NK-92 treated with Interleukin-12 subunit alpha and Interleukin-12 subunit beta, amount 100 ng/mL, for 24 hours (cell line): ENCODE measurements at places on chromosomes 2 and 18.

DNA sequence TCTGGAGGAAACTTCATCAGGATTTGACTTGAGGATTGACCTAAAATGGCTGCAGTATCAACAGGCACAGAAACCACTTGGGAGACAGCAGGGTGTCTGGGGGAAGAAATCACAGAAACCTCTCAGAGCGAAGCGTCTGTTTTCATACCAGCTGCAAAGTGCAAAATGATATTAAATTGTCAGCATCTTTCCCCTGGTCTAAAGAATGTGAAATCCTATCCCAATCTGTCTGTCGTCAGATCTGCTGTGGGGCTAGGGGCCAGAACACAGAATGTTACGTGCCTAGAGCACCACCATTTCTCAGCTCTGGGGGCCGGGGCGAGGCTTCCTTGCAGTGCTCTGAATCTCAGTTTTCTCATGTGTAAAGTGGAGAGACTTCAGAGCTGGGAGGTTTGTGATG, 54.1 kb upstream of the MYCN start:
- DNase-seq = no peak

GRCh38 chr18:21341141-21341540, 99.1 kb downstream of the GREB1L start:
- DNase-seq = no peak

DNA sequence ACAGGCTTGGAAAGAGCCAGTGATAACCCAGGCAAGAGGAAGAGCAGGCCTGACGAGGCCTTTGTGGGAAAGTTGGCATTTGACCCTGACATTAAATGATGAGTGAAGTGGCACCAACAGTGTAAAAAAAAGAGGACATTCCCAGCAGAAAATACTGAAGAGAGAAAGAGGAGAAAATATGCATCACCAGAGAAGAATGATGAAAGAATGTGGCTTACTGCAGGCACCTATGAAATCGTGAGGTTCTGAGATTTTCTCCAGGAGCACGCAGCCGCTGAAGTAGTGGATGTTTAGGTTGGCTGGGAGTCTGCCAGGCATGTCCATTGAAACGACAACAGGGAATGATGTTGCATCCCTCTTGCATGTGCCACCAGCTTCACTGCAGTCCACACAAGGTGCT, 13.8 kb downstream of the EHD3 start:
- DNase-seq = no peak

DNA sequence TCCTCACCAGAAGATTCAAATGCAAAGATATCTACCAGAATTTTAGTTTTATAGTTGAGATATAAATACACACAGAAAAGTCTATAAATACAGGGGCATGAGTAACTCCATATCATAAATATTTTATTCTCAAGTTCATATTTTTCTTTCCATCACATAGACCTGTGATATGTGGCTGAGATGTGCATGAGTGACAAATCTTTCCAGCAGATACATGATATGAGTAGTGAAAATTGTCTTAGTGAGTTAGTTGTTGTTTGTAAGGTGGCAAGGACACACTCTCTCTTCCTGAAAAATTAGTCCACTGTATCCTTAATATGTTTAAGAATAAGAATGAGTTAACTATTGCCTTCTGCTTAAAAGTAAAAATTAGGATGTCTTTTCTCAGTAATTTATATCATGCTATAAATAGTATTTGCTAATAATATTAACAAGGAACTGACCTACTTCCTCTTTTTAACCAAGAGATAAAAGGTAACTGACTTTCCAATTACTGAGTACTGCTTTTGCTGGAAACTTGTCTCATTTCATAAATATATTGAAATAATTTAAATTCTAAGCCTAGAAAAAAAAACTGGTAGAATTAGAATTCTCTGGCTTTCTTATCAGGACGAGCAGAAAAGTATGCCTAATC, 85.2 kb upstream of the SESTD1 start:
- DNase-seq = no peak

DNA sequence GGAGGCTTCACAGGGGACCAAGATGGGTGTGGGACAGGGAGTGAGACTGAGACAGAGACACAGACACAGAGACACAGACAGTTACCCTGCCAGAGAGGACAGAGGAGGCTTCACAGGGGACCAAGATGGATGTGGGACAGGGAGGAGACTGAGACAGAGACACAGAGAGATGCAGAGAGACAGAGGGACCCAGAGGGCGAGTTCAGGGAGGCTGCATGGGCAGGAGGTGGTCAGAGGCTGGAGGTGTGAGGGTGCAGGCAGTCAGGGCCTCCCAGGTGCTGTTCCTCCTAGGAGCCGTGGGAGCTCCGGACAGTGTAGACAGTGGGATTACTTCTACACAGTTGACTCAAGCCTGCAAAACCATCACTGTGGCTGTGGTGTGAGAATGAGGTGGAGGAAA, 206.2 kb upstream of the PXDN start:
- no peak for DNase-seq

- no peak for DNase-seq
Measured at GRCh38 chr2:232120911-232121310, 159.4 kb downstream of the DIS3L2 start.

- DNase-seq = peak; percentile 6
Measured at GRCh38 chr2:67255933-67256615, 141.1 kb upstream of the ETAA1 start.

DNA sequence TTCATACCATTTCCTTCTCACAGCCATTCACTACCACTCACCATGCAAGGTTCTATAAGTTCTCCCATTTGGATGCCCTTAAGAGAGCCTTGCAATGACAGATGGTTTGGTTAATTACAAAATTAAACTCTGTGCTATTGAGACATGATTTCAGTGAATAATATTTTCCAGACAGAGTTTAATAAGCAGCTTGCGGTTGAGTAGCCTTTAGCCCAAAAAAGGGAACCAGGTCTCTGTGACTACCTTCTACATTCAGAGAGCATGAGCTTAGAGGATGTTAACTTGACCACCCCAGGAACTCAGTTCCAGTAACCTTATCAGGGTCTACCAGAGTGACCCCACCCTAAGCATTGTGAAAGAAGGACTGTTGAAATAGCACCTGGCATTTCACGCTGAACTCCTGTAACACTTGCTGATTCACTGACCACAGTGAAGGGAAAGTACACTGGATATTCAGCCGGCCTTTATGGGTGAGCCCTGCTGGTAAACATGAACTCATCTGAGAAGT, 1173.1 kb upstream of the ZEB2 start:
- DNase-seq = peak; percentile 5

- no peak for DNase-seq
Measured at GRCh38 chr18:2143636-2144035, 427.7 kb downstream of the METTL4 start.

- DNase-seq = no peak
Measured at GRCh38 chr18:47680488-47680887, 250.0 kb downstream of the SMAD2 start.

DNA sequence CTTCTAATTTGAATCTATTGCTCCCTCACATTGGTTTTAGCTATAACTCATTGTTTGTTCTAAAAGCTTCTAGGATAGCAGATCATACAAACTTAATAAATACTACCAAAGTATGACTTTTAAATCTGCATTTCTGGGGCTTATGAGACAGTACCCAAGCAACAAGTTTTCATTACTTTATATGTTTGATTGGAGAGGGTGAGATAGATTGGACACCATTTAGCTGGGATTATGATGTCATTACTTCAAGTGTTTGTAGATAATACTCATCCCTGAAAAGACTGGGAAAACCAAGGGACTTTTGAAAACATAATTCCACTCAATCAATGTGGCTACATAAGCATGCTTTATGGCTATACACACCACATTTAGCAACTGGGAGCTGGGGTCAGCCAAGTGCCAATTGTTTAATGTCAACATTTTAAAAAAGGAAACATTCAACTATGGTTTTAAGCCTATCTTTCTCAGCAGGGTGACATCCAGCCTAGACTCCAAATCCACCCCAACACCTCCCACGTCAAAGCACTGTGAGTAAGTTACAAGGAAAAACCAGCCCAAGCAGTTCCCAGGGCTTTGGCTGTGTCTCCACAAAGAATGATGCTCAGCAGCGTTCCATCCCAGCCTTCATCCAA, 119.9 kb downstream of the ETAA1 start:
- no peak for DNase-seq

GRCh38 chr2:12731701-12732280, 15.1 kb downstream of the TRIB2 start:
- no peak for DNase-seq

- DNase-seq = no peak
Measured at GRCh38 chr2:106573773-106574172, 86.6 kb downstream of the CD8B2 start.

DNA sequence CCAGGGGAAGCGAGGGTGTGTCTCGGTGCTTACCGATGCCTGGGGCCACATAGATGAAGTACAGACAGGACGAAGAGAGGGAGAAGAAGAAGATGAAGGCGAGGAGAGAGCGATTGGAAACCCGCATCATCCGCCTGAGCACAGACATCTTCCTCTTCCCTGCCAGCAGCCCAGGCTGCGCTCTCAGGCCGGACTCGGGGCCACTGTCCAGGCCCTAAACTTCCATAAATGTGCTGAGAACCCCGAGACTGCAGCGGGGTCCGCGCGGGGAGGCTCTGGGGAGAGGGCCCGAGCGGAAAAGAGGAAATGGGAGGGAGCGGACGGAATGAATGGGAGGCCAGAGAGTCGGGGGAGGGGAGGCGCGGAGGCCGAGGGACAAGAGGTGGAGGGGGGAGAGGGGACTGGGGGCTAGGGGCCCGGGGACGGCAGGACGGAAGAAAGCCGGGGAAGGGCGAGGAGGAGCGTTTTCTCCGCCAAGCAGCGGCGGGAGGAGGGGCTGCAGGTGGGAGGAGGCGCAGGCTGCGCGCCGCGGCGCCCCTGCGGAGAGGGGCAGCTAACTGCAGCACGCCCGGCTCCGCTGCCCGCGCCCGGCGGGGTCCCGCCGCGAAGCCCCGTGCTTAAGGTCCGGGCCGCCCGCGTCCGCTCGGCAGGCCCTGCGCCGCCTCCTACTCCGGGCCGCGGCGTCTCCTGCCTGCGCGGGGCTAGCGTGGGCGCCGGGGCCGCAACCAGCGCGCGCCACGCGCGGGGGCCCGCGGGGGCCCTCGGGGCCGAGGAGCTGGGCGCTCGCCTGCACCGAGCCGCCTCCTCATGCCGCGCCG, at the start of gene B4GALT6:
Gene B4GALT6 (minus strand): TSS at position 303 of the 818 bp plus-strand sequence. CDS start 155 bp downstream, at position 148.
- DNase-seq = no peak

DNA sequence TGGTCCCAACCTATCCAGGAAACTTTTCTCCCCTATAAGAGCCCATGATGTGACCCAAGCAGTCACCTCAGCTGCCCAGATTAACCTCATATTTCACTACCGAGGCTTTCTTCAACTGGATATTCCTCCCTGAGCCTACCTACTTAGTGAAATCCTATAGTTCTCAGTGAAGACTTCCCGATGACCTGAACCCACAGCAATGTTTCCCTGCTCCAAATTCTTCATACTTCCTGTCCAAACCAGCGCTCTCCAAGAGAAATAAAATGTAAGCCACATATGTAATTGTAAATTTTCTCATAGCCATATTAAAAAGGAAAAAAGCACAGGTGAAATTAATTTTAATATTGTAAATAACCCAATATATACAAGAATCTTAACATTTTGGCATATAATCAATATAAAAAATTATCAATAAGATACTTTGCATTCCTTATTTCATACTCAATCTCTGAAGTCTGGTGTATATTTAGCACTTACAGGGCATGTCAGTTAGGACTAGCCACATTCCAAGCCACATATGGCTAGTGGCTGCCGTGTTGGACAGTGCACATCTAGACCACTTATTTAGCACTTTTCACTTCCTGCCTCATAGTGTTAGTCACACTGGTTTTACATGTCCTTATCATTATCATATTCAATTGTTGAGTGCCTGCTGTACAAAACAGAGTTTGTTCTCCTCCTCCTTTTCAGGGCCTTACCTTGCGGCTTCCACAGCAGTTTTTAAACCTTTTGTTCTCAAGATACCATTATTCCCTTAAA, 1.9 kb upstream of the STAT4 start:
- peak; percentile 30 for DNase-seq

- no peak for DNase-seq
Measured at GRCh38 chr2:120344976-120345581, 857 bp upstream of the INHBB start.

- no peak for DNase-seq
Measured at GRCh38 chr2:143469323-143469722, 340.1 kb downstream of the ARHGAP15 start.

GRCh38 chr2:71336802-71337201, 5.2 kb downstream of the ZNF638 start:
- DNase-seq = no peak

- no peak for DNase-seq
Measured at GRCh38 chr2:72111061-72111460, 36.6 kb downstream of the CYP26B1 start.

DNA sequence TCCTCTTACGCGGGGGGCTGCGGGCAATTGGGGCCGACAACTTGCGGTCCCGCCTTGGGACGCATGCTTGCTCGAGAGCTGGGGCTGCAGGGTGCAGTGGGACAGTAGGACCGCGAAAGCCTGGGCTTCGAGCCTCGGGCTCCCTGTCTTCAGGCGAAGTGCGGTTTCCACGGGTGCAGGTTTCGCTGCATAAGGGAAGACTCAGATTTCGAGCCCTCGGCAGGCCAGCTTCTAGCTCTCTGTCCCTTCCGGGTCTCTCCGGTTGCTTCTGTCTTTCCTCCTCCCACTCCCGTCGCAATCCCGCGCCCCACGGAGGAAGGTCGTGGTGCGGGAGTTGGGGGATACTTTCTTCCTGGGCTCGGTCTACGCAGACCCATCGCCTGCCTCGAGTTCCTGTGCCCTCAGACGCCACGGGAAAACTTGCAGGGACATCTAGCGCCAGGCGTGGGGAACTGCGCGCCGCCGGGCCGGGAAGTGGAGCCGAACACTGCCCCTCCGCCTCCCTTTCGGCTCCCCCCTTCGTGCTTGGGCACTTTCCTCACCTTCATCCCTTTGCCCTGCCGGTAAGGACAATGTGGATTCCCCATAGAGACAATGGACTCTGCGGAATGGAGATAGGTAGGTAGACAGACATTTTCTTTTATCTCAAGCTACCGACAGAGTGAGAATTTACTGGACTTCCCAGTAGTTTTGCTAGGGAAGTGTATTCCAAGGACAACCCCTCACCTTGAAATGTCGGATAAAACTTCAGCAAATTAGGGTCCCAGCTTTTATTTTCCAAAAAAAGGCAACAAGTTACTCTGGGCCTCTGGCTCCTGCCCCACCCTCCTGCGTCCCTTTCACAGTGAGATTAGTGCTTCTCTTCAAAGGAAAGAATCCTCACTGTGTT, 4.2 kb upstream of the HOXD13 start:
- DNase-seq = no peak

- DNase-seq = no peak
Measured at GRCh38 chr18:70653671-70654070, 364.8 kb downstream of the SOCS6 start.

DNA sequence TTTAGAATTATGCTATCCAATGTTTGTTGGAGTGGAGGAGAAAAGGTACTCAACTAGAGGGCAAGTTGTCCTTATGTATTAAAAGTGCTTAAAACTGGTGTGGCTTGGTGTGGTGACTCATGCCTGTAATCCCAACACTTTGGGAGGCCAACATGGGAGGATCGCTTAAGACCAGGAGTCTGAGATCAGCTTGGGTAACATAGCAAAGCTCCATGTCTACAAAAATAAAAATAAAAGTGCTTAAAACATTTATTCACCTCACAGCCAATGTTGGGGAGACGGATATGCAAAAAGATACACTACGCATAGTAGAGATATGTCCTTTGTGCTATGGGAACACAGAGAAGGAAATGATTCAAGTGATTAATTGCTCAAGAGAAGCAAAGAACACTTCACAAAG, 19.3 kb upstream of the TNFAIP6 start:
- no peak for DNase-seq
